ENCODE measurements at places on chromosomes 5 and 9. TPM values are rescaled to one million over a fixed set of nuclear protein-coding genes. Genes with fewer than 3 reads are reported as not detected.

PTPN3 gene
- total RNA-seq, result 30.3 TPM

UBTD2 gene
- total RNA-seq, result 9.3 TPM

BRINP1 gene
- 0.43 TPM for total RNA-seq

NTNG2 gene
- 0.12 TPM for total RNA-seq

KIAA0825 gene
- total RNA-seq, result 1.7 TPM

Data from right lobe of liver (tissue), 6 donors.